ENCODE measurements at places on chromosomes 4 and X.

DNA sequence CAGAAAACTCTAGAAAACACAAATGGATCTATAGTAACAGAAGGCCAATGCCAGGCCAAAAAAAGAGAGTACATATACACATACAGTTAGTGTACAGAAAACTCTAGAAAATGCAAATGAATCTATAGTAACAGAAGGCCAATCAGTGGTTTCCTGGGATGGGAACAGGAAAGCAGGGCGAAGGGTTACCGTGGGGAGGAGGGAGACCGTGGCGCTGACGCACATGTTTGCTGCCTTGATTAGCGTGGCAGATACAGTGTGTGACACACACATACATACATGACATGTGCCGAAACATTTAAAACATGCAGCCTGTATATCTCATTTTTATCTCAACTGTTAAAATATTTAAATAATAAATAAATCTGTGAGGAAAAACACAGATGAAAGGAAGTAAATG is 14.7 kb downstream of the GAK start:
- DNase-seq = no peak

DNA sequence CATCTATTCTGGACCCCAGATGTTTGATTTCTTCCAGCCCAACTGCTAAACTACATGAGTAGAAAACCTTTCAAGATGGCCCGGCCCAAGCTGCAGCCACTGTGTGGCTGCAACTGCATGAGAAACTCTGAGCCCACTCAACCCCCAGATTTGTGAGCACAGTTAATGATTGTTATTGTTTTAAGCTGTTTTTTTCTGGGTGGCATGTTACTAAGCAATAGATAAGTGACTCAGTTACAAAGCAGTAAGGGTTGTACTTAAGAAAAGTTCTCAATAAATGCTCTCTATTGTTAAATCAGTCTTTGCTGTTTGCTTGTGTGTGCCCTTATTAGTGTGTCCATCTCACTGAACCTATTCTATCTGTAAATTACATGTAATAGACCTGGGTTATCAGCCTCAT is 51.8 kb downstream of the GC start:
- no peak for DNase-seq

- no peak for DNase-seq
These were observed 45.2 kb upstream of the BMP15 start for GRCh38 chrX:50865311-50865710.

DNA sequence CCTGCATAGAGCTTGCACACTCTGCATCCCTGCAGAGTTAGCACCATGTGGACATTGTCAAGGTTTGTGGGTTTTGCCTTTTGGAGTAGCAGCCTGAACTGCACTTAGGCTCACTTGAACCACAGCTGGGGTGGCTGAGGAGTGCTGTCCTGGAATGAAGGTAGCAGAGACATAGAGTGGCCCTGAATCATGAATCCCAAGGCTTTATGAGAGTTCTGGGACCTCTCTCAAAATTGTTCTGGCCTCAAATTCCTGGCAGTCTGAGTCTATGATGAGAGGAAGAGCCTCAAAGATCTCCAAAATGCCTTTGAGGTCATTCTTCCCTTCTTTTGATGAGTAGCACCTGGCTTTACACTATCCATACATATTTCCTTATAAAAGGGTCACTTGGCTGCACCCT is 37.1 kb upstream of the ADH1C start:
- no peak for DNase-seq

- no peak for DNase-seq
These were observed 12.8 kb upstream of the TSPAN7 start for GRCh38 chrX:38548508-38548907.

- DNase-seq = peak; percentile 31
These were observed 627.0 kb downstream of the BCOR start for GRCh38 chrX:39470588-39471407.

GRCh38 chr4:1808396-1808795 is 15.3 kb downstream of the FGFR3 start:
- no peak for DNase-seq

GRCh38 chr4:53854991-53855568 is 209.3 kb downstream of the CHIC2 start:
- no peak for DNase-seq

GRCh38 chr4:145945431-145946155 is 7.0 kb upstream of the ZNF827 start:
- DNase-seq = no peak

- DNase-seq = no peak
These were observed 44.5 kb upstream of the PDGFRA start for GRCh38 chr4:54184581-54184980.

- peak; percentile 40 for DNase-seq
These were observed 237.8 kb upstream of the JADE1 start for GRCh38 chr4:128571747-128572146.

GRCh38 chr4:70183168-70183939 is 12.2 kb upstream of the ODAM start:
- no peak for DNase-seq
